ENCODE measurements at places on chromosomes 12 and 14.

GRCh38 chr12:130987151-130987931, 33.6 kb downstream of the ADGRD1 start:
- DNase-seq, result no peak

- no peak for DNase-seq
These were observed 15.4 kb downstream of the DDHD1 start for GRCh38 chr14:53137568-53138203.

DNA sequence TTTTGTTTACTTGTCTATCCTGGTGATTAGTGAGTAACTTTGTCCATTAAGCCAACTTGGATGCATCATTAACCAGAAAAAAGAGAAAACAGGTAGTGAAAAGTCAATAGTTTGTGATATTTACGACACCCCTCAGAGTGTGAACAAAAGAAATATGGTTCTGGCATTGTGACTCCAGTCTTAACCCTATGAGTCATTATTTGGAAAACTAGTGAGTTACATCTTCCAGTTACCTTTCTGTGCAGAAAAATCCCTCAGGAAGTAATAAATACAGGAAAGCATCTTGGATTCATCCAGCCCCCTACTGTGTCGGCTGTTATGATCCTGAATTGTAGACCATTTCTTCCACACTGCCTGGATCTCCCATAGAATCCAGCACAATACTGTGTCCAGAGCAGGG, 379.1 kb downstream of the GALC start:
- no peak for DNase-seq

DNA sequence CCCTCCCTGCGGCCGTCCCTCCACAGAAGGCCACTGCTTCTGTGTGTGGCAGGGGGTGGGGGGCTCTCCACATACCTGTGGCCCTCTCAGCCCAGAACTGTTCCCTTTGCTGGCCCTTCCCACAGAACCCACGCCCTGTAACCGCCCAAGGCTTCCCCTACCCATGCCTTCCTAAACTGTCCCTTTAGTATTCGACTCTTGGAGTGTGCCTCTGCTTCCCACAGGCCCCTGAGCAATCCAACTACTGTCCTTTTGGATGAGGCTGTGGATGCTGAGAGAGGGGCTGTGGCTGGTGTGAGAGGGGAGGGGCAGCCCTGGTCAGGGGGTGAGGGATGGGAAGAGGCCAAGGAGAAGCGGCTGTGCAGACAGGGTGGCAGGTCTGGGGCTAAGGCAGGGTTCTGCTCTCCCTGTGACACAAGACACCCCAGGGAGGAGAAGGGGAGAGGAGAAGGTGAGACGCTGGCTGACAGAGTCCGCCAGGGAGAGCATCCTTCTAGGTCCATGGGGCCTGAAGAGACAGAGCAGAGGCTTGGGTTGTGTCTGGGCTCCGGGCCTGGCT, 46.0 kb downstream of the DLK1 start:
- no peak for DNase-seq

- no peak for DNase-seq
These were observed 2.5 kb downstream of the TRAF3 start for GRCh38 chr14:102779574-102780315.

DNA sequence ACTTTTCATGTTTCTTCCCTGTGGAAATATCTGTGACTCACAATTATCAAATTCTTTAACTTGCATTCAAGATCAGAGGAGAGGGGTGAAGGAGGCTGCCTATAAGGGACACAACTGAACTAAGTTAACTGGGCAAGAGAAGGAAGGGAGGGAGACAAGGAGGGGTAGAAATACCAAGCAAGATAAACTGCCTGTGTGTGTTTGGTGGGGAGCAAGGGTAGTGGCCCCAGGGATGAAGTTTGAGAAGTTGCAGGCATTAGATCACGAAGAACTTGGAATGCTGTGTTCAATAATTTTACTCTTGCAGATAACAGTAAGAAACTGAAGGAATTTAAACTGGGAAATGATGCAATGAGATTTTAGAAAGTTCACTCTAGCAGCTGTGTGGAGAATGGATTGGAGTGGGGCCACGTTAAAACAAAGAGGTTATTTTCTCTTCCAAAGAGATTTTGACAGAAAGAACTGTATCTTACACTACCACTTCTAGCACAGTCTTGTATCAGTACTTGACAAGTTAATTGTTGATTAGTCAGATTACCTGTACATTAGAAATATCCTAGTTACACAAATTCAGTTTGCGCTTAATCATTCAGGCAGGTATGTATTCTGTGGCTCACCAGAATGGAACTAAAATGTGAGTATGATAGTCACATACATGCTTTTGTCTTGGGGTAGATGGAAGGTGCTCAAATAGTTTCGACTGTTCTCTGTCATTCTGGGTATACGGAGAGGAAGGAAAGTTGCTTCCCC, 7.4 kb downstream of the PKP2 start:
- no peak for DNase-seq

DNA sequence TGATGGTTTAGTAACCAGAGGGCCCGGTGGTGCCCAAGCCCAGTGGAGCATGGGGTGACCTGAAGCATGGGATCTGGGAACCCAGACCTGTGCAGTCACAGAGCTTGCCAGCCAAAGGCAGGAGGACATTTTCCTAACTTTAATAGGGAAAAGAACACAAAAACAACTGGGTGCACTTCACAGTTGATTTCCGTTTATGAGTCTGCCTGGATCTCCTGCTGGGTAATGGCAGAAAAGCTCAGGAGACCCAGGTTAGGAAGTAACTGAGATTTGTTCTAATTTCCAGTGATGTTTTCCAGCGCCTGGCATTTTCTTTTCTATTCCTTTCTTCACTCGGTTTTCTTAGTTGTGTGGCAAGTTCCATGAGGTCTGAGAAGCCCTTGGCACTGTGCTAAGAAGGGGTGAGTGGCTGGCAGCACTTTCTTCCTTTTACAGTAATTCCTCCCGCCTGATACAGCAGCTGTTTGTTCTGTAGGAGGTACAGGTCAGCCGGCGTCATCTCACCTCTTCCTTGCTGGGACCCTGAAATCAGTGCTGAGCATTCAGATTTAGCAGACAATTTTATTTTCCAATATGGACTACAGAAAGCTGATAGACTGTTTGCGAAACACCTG, 5.1 kb downstream of the CACNA1C start:
- no peak for DNase-seq

DNA sequence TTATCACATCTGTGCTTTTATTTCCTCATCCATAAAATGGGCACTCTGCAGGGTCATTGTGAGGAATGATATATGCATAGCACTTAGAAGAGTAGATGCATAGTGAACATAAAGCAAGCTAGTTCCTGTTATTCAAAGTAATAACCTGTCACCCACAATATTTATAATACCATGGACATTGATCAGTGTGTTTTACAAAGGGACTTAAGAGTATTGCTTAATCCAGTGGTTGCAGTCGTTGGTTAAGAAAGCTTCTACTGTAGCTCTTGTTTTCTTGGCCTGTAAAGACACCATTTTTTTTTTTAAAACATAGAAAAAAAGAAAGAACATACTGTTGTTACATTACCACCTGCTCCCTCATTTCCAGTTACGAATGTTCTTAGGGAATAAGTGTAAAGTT, 13.1 kb downstream of the METAP2 start:
- DNase-seq, result no peak

DNA sequence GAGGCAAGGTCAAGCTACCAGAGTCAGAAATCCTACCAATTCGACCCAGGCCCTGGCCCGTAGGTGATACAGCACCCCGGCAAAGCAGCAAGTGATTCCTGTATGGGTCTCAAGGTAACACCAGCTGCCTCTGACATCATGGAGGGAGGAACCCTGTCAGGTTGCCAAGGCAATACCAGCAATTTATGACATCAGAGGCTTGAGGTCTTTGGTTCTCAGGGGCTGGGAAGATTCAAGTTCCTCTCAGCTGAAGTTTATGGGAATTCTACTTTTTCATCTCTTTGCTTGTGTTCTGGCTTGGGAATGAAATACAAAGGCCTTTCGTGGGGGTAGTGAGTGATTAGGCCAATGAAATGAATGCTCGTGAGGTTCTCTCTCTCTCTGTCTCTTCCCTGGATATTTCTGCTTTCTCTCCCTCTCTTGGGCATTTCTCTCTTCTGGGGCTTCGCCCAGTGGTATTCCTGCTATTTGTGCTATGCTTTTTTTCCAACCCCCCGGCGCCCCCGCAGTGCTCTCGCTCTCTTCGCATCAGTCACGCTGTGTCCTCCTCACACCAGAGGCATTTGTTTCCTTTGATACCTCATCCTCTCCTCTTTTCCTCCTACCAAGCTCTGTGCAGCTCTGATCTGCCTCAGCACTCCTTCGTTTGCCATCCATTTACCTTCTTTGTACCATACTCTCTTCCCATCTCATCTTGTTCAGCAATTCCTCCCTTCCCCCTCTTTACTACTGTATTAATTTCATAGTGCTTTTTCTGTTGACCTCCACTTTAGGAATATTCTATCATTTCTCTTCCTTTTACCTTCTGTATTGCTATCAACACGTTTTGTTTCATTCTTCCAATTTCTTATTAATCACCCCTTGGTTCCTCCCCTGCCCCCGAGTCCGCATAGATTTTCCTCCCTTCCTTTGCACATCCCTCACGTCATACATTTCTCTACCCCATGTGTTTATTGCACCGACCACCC, 2.9 kb downstream of the ZFHX2 start:
- no peak for DNase-seq

DNA sequence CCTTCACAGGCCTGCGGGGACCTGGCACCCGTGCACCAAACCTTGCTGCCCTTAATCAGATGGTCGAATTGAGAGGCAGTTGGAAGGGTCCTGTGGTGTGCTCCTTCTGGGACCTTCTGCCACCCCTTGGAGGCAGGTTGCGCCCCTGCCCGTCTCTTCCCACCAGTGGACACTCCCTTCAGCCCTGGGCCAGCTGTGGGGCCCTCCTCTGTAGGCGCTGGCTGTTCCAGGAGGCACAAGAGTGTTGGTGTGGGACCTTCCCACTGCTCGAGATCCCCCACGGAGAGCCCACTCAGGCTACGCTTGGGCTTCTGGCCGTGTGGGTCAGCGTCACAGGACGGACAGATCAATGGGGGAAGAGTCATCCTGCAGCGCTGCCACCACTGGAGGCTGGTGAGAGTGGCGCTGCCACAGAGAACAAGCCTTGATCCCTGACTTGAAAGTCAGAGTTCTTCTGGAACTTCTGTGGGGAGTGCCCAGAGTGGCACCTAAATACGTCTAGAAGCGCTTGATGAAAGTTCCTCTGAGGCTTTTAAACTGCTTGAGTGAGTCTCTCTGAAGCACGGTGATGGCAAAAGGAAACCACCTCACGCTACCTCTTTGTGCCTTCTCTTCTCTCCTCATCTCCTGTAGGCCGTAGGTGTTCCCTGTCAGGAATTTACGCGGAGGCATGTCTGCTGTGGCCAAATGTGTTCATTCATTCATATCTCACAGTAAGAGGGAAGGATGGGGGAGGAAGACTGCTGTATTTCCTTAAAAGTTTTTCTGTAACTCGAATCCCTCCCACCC, 48.3 kb downstream of the TRAF3 start:
- no peak for DNase-seq

DNA sequence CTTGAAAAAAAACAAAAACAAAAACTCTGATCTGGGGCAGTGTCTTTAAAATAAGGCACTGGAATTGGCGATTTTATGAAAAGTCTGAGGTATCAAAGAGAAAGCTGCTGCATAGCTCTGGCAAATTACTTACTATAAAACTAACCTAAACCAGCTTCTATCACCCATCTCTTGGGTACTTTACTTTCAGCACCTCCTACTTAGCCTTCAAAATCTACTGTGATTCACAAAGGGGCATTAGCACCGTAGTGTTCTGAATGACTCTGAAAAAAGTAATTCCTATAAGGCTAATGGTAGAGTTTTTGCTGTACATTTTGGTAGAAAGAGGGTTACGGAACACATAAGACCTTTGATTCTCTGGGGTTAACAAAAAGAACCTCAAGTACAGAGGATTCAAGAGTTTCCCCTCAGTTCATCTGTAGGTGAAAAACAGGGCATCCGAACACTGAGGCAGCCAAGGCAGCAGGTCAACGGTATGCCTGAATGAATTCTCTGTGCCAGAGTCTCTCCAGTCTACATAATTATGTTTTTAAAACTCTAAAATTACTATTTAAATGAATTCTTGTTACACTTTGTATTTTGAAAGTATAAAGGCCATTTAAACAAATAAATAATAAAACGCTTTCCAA, 101.5 kb downstream of the ELK3 start:
- no peak for DNase-seq

- no peak for DNase-seq
These were observed 85.6 kb downstream of the PPM1H start for GRCh38 chr12:62849398-62849797.

GRCh38 chr12:46369474-46370379, 2.8 kb downstream of the SLC38A2 start:
- DNase-seq, result no peak

GRCh38 chr14:59698793-59699192, 122.2 kb upstream of the CCDC175 start:
- DNase-seq, result no peak

GRCh38 chr12:128920468-128920867, 67.2 kb downstream of the GLT1D1 start:
- DNase-seq, result no peak

DNA sequence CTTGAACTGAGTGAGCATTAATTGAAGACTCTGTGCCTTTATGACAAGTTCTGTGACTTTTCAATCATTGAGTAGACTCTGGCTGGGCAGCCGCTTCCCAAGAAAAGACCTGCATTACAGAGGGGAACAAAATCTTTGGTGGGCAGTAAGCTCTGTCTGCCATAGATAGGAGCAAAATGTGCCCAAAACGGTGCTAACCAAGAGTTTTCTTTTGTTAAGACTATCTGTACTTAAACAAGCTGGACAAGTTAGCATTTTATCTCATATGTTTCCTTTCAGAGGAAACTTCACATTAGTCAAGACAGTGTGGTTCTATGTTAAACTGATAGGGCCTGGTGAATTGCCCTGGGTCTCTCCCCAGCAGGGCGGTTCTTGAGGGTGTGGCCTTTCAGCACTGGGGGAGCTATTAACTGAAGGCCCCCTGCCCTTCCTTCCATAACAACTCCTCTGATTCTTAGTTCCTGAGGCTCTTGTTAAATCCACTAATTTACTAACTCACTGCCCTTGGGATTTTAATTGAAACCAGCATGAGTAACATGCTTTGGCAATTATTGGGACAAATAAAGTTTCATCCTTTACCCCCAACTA, 219.6 kb downstream of the KTN1 start:
- no peak for DNase-seq

DNA sequence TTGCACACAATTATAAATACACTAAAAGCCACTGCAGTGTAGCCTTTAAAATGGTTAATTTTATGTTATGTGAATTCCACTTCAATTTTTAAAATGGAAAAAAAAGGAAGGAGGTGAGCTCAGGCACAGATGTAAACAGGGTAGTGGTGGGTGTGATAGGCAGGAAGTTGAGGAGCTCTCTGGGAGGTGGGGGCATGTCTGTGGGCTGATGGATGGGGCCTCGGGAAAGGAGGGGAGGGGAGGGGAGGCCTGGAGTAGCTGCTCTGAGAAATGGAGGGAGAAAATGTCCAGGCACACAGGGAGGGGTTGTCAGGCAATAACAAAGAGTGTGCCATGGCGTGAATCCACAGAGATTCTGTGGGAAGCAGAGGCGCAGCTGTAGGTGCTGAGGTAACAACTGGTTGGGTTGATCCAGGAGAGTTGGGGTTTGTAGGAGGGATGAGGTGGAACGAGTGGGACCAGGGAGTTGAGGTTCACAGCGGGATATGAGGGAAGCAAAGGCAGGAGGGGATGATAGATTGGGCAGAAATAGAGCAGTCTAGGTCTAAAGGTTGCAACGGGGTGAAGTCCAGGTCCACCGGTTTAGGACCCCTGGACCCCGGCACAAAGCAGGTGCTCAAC, 57.2 kb downstream of the LTBP2 start:
- DNase-seq, result no peak
